ENCODE measurements at places on chromosomes 2 and 18. TPM values are rescaled to one million over a fixed set of nuclear protein-coding genes. Genes with fewer than 3 reads are reported as not detected.
A peak's percentile ranks its signal among the peaks of the same experiment; 100 is the strongest.

DNA sequence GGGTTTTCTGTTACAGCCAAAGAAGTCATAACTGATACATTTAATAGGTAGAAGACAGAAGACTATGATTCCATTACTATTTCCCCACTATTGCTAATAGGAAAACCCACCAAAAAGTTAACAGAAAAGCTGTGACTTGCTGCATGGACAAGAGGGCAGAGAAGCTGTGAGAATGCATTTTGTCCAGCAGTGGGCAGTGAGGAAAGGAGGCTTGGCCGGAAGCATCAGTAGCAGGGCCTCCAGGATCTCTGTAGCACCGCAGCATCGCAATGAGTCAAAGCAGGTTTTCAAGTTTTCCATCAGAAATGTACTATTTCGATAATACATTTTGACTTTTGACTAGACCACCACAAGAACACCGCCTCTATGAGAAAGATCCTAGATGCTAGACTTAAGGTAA lies 24.9 kb downstream of the MYO5B start:
- DNase-seq, result no peak

The LIMS3 gene
- 1.6 TPM for total RNA-seq

DNA sequence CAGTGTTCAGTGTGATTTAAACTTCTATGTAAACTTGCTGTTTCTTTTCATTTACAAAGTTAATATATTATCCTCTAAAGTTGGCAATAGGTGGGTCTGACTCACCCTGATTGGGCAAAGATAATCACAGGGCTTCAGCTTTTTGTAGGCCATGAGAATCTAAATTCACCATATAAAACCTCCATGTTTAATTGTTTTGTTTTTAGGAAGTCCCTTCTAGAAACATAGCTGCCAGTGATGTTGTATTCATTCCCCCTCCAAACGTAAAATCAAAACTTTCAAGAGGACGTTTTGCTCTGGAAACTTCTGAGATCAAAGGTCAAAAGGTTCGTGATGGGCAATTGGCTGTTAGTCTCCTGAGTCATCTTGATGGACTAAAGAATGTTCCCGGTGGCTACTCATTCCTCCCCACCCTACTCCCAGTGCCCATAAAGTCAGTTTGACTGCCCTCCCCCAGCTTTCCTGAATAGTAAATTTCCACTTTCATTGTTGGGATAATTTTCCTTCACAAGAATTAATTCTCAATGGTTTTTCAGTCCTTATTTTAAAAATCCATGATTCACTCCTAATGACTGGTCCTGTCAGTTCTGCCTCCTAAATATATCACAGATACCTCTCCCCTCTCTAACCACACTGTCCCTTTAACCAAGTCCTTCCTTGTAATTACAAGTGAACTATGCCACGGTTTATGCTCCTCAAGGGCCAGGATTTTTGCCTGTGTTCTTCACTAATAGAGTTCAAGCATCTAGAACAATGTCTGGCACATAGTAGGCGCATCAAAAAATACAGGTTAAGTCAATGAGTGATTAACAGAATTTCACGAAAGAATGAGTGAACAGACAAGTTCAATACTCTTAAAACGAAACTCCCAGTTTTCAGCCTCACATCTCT lies 164.4 kb upstream of the VRK2 start:
- DNase-seq, result no peak

DNA sequence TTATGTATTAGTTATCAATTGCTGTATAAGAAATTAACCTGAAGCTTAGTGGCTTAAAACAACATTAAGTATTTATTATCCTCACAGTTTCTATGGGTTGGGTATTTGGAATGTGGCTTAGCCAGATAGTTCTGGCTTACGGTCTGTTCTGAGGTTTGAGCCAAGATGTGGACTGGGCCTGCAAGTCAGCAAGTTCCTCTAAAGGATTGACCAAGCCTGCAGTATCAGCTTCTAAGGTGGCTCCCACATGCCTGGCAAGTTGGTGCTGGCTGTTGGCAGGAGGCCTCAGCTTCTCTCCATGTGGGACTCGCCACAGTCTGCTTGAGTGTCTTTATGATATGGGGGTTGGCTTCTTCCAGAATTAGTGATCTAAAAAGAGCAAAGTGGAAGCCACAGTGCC lies 45.0 kb upstream of the TCF4 start:
- peak; percentile 30 for DNase-seq

GRCh38 chr18:8176554-8176953 lies 432.7 kb upstream of the RAB12 start:
- DNase-seq, result no peak

DNA sequence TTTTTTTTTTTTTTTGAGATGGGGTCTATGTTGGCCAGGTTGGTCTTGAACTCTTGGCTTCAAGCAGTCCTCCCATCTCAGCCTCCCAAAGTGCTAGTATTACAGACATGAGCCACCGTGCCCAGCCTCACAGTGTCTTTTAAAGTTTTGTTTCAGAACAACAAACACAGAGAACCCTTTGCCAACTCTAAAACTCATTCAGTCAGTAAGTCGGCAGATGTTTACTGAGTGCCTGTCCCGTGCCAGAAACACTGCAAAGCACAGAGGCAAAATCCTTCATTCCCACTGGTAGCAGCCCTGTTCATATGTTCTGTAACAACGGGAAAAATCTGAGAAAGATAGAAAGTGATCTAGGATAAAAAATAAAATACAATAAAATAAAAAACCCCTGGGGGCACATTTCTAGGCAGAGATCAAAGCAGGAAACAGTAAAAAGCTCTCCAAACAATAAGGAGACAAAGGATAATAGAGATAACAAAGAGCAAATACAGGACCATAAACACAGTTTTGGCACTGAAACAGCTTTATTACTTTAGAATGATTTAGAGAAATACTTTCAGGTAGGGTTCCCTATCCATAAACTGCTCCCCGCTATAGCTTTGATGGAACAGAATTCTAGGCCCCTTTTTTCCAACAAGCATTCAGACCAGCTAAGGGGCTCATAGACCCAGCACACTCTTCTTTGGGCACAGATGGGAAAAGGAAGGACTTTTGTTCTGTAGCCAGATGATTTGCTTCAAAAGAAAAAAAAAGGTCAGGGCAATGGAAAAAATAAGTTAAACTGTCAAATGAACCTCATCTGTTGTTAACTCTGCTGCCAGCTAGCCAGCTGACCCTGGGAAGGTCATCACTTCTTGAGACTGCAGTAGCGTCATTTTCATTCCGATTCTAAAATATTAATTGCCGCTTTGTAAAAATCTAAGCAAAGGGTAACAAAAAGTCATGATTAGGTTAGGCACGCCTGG lies 212.3 kb downstream of the CDH20 start:
- no peak for DNase-seq

GRCh38 chr2:105772362-105772761 lies 27.6 kb downstream of the NCK2 start:
- no peak for DNase-seq

The TMEM247 gene
- total RNA-seq, result not detected

DNA sequence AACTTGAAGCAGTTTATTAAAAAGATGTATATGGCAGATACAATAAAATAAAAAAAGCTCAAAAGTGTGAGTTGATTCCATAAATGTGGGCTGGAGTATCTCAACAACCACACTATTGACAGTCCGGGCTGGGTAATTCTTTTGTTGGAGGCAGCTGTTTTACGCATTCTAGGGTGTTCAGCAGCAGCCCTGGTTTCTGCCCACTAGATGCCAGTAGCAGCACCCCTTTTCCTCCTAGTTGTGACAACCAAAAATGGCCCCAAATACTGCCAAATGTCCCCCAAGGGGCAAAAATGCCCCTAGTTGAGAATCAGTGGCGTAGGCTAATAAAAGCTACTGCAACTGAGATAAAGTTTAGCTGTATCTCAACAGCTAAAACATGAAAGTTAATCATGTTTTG lies 44.8 kb downstream of the CHMP3 start:
- no peak for DNase-seq

The NAT8 gene
- not detected for total RNA-seq

The SCN9A gene
- 12.5 TPM for total RNA-seq

GRCh38 chr2:212284166-212284565 lies 254.4 kb downstream of the ERBB4 start:
- no peak for DNase-seq

The IL1B gene
- total RNA-seq, result not detected

- DNase-seq, result no peak
Observed at GRCh38 chr2:147910990-147911473, 66.2 kb downstream of the ACVR2A start.

The GRHL1 gene
- total RNA-seq, result 2.1 TPM

DNA sequence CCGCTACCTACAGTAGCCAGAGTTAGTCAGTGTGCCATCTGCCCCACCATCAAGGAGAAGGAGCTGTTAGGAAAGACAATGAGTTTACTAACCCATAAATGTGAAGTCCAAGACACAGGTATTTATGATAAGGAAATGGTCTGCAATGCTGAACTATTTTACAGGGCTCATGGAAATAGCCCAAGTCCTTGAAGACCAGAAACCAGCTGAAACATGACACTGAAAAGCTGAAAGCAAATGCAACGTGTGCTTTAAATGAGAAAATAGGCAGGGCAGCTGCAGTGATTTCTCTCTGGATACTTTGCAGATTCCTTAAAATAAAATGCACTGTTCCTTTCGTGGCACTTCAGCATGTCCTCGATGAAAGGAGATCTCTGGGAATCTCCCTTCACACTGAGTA lies 256.4 kb upstream of the TCF4 start:
- DNase-seq, result no peak

The TTC39C gene
- 53.0 TPM for total RNA-seq

GRCh38 chr2:150256736-150257135 lies 230.7 kb downstream of the RND3 start:
- DNase-seq, result no peak

DNA sequence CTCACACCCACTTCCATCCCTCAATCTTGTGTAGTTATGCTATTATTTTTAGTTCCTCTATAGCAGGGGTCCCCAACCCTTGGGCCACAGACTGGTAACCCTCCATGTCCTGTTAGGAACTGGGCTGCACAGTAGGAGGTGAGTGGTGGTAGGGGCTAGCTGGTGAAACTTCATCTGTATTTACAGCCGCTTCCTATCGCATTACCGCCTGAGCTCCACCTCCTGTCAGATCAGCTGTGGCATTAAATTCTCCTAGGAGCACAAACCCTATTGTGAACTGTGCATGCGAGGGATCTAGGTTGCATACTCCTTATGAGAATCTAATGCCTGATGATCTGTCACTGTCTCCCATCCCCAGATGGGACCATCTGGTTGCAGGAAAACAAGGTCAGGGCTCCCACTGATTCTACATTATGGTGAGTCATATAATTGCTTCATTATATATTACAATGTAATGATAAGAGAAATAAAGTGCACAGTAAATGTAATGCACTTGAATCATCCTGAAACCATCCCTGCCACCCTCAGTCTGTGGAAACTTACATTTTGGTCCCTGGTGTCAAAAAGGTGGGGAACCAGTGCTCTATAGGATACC lies 1.6 kb upstream of the RAB11FIP5 start:
- no peak for DNase-seq

DNA sequence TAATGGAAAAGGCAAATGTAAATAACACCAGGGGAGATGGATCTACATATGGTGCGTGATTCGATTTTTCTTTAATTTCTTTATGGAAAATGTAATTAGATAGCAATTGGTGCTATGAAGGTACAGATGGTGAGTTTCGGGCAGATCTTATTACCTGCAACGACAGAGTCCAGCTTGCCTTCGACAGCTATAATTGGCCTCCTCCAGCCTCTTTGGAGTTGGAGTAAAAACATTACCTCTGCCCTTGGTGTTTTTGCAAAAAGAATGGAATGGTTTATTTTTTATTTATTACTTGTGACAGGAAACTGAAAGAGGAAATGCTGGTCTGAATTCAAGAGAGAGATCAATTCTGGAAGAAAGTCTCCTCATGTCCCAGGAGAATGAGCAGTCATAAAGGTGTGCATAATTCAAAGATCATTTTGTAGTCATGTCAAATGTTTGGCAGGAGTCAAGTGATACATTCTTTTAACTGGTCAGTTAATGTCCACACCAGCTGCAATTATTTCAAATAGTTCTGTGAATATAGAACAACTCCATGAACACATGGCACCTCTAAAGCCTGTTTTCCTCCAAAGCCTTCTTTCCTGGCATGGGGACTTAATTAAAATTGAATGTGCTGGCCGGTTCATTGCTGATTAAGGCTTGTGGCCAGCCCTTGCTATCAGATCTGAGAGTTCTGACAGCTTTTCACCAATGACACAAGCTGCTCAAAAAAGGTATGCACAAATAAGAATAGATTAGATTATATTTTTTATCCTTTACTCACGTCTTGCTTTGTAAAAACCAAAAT lies 46.9 kb upstream of the KCNH7 start:
- no peak for DNase-seq

The DNAH6 gene
- 3.0 TPM for total RNA-seq

All from breast epithelium (tissue), 4 donors.